Lung (tissue), 17 donors: ENCODE measurements at places on chromosomes 5 and 9.

GRCh38 chr5:120405923-120406322 lies 58.2 kb upstream of the PRR16 start:
- DNase-seq, result no peak

- DNase-seq, result no peak
Measured at GRCh38 chr9:123208626-123209174, 59.7 kb downstream of the STRBP start.

- DNase-seq, result no peak
Measured at GRCh38 chr9:130347931-130348330, 82.4 kb downstream of the HMCN2 start.

DNA sequence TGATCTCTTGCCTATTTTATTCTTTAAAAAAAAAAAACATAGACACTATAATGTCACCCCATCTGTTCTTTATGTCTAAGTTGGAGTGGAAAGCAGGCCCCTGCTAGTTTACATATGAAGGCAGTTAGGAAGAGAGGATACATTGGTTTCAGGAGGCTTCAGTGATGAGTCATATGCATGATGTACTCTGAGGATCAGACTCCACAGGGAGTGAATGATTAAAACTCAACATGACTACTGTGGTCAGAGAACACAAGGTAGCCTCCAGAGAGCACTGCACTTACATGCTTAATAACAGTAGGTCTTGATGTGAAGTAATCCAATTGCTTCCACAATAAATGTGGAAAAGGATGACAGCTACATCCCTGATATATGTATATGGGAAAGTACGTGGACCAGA lies 22.7 kb upstream of the FSTL4 start:
- no peak for DNase-seq

GRCh38 chr9:86470326-86470725 lies 116.1 kb upstream of the TUT7 start:
- DNase-seq, result peak; percentile 74

- DNase-seq, result no peak
Measured at GRCh38 chr5:170758481-170758880, 25.0 kb upstream of the GABRP start.

- peak; percentile 79 for DNase-seq
Measured at GRCh38 chr5:56164376-56164775, 68.8 kb downstream of the ANKRD55 start.

- DNase-seq, result no peak
Measured at GRCh38 chr5:65512170-65512937, 30.6 kb upstream of the ADAMTS6 start.

DNA sequence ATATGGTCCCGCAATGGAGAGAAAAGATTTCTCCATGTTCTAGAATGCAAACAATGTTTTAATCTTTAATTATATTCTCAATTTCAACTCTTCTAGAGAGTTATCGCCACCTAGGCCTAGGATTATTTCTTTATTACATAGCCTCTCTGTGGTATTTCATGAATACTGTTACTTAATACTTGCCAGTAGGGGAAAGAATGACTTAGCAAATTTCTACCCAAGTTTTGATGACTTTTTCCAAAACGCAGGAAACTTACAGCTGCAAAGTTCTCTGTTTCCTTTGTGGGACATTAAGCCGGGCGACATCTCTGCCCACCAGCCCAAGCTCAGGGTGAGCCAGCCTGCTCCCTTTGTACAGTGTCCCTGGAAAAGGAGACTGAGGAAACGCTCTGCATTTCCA lies 73.8 kb downstream of the MED27 start:
- no peak for DNase-seq

DNA sequence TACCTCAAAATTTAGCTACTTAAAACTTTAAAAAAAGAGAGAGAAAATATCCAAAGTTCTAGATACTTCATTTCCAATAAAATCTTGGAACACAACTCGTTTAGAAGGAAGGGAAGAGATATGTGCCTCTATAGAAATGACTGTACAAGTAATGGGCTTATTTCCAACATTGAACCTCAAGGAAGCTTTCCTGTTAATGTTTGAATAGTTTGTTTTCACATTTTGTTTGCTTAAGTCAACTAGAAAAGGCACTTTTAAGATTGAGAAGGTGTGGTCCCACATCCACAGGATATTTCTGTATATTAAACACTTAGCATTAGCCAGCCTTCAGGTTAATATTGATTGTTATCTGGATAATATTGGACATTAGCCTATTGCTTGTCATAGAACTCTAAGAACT lies 384.7 kb downstream of the PTPRD start:
- no peak for DNase-seq

DNA sequence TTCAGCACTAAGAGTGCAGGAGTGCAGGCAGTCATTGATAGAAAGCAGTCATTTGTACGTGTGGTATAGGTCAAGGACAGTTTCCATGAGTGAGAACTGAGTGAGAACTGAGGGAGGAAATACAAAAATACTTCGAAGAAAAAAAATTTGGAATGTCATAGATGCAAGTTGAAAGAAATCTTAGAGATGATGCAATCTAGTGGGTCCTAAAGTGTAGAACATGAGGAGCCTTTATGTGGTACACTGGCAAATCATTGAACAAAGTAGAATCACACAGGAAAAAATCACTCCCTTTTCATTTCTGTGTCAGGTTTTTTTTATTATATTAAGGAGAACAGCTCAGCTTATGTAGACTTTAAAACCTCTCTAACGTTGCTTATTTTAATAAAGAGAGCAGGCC lies 26.4 kb upstream of the SLC1A1 start:
- no peak for DNase-seq

DNA sequence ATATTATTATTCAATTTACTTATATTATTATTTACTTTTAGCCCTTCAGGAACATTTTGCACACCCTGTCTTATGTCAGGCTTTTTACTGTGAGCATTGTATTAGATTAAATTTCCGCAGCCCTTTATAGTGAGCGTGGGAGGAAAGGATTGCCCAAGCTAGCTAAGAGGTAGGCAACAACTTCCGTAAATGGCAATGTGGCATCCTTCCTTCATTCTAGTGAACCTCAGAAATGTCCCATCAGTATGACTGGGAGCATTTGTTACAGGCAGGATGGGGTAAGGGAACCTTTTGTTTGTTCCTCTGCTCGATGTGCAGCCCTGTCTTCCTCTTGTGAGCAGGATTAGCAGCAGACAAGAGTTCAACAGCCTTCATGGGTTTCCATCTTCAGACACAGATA lies 6.2 kb upstream of the CD180 start:
- DNase-seq, result no peak

DNA sequence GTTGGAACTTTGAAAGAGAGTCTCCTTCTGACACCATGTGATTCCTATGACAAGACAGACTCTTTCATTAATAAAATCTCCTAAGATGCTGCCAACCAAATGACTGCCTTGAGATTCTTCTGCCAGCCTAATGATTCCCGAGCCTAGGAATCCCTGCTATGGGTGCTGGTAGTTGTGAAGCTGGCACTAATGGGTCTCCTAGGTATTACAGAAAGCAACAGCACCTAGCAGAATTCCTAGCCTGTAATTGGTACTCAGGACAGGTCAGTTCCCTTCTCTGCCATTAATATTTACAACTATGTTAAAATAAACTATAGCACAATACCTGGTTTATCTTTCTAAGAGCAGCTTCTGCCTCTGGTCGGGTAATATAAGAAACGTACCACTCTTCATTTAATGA lies 19.3 kb downstream of the C5orf58 start:
- DNase-seq, result no peak

GRCh38 chr5:178627259-178627598 lies 379 bp upstream of the CLK4 start:
- DNase-seq, result no peak

DNA sequence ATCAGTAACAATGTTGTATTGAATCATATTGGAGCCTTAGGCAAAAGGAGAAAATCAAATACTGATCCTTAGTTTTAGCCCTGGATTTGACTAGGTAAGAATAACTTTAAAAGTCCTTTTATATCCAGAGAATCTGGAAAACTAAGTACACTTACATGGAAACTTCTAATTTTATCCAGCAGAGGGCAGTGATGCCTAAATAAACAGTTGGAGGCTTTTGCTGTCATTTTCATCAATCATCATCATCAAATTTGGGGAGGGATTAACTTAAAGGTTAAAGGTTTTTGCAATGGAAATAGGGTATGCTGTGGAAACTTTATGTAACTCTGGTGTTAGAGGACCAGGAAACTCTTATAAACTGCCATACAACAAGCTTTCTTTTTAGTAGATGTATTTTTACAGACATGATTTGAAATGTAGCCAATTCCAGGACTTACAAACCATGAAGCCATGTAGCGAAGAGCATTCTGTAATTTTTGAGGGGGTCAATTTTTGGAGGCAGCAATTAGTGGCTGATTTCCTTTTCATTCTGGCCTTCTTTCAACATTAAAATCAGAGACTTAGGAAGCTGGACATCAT lies 112.7 kb downstream of the OSTF1 start:
- DNase-seq, result peak; percentile 62

DNA sequence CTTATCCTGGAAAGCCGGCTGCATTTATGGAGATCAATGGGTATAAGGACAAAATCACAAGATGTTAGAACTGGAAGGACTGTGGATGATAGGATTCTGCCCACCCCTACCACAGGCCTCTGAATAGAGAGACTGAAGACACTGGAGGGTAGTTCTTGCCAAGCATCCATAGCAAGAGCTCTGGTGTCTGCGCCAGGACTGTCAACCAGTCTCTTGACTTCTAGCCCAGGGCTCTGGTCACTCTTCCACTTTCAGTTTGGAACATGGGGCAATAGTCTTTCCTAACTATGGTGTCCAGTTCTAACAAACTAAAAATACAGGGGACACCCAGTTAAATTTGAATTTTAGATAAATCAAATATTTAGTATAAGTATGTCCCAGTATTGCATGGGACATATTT lies 23.4 kb downstream of the LARP1 start:
- no peak for DNase-seq

- no peak for DNase-seq
Measured at GRCh38 chr9:21016701-21017491, 14.5 kb downstream of the HACD4 start.

DNA sequence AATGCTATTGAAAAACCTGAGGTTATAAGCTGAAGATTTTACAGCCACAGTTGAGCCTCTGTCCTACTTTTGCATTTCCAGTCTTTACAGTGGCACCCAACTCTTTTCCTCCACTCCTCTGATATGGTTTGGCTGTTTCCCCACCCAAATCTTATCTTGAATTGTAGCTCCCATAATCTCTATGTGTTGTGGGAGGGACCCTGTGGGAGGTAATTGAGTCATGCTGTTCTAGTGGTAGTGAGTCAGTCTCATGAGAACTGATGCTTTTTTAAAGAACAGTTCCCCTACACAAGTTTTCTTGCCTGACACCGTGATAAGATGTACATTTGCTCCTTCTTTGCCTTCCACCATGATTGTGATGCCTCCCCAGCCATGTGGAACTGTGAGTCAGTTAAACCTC lies 646.1 kb upstream of the SEMA6A start:
- no peak for DNase-seq

GRCh38 chr5:21834863-21835262 lies 1018.3 kb downstream of the CDH12 start:
- DNase-seq, result no peak

DNA sequence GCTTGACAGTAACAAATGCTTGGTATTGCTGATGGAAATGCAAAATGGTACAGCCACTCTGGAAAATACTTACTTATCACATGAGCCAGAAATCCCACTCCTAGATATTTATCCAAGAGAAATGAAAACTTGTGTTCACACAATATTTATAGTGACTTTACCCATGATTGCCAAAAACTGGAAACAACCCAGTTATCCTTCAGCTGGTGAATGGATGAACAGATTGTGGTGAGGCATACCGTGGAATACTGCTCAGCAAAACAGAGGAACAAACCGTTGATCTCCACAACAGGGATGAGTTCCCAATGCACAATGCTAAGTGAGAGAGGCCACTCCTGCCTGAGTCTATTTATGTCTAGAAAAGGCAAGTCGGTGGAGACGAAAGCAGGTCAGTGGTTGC lies 40.5 kb upstream of the LRRC14B start:
- no peak for DNase-seq

DNA sequence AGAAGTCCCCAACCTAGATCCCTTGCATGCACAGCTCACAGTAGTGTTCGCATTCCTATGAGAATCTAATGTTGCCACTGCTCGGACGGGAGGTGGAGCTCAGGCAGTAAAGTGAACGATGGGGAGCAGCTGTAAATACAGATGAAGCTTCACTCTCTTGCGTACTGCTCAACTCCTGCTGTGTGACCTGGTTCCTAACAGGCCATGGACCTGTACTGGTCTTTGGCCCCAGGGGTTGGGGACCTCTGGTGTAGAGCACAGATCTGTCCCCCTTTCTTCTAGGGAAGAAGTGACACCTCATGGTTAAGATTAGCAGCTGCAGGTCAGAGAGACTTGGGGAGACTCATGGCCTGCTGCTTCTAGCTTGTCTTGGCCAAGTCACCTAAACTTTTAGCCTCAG lies 7.1 kb downstream of the ARHGEF28 start:
- DNase-seq, result no peak

- no peak for DNase-seq
Measured at GRCh38 chr5:136037001-136037705, 8.4 kb downstream of the TGFBI start.

DNA sequence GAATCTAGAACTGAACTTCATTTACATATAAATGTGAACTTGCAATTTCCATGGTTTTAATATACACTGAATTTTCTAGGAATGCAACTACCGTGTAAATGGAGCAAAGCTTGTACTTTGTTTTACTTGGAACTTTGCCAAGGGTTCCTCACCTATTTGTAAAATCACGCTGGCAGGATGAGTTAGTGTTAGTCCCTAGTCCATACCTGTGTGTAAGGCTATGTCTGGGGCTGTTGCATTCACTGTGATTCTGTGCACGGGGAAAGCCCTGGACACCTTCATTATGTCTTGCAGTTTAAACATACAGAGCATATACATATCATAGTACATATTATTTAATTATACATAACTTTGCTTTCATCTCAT lies 119.9 kb downstream of the PAX5 start:
- peak; percentile 16 for DNase-seq

DNA sequence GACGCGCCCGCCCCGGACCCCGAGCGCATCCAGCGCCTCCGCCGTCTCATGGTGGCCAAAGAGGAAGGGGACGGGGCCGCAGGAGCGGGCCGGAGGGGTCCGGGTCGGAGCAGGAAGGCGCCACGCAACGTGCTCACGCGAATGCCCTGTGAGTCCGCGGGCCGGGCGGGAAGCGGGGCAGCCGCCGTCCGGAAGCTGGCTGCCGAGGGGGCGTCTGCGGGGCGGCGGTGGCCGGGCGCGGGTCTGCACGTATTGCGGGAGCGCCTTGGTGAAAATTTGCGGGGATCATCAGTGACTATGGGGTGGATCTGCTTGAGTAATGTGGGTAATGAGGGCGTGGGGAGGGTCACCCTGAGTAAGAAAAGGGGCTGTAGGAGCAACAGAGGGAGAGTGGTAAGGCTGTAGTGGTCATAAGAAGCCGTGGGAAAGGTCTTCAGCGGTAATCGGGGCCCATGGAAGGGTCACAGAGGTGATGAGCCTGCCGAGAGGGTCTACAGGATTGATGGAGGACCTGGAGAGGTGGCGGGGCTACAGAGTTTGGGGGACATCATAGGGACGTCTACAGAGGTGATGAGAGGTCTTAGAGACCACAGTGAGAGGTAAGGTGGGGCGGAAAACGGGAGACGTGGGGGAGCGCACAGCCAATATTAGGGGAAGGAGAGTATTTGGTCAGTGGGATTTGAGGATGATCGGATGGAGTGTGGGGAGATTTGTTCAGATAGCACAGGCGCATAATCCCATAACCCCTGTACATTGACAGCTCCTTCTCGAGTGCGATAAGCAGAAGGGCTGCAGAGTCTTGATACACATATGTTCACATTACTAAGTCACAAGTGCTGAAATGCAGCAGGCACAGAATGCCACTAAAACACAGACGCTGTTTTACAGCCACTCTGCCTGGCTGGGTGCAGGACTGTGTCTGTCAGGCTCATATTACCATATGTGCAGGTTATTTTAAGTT lies 819 bp downstream of the LSM11 start:
- DNase-seq, result peak; percentile 35
